ENCODE measurements at places on chromosomes 5 and 9. TPM values are rescaled to one million over a fixed set of nuclear protein-coding genes. Genes with fewer than 3 reads are reported as not detected.

The TRIM41 gene
- total RNA-seq, result 11.4 TPM

- H3K36me3 ChIP-seq, result no peaks in the 10 kb centered on the region
- no peak overlapping the region for H3K27ac ChIP-seq
- no peak for DNase-seq
- H3K4me1 ChIP-seq, result no peaks in the 10 kb centered on the region
- no peak overlapping the region for H3K4me3 ChIP-seq
- no peaks in the 10 kb centered on the region for H3K27me3 ChIP-seq
Measured at GRCh38 chr9:75591972-75592371, 298.5 kb upstream of the PCSK5 start.

The GLIPR2 gene
- total RNA-seq, result 6.3 TPM

- no peak overlapping the region for H3K27ac ChIP-seq
- no peak for DNase-seq
- H3K27me3 ChIP-seq, result no peaks in the 10 kb centered on the region
- H3K36me3 ChIP-seq, result no peaks in the 10 kb centered on the region
- H3K4me1 ChIP-seq, result no peaks in the 10 kb centered on the region
Measured at GRCh38 chr5:98065261-98065909, 708.1 kb upstream of the RGMB start.

DNA sequence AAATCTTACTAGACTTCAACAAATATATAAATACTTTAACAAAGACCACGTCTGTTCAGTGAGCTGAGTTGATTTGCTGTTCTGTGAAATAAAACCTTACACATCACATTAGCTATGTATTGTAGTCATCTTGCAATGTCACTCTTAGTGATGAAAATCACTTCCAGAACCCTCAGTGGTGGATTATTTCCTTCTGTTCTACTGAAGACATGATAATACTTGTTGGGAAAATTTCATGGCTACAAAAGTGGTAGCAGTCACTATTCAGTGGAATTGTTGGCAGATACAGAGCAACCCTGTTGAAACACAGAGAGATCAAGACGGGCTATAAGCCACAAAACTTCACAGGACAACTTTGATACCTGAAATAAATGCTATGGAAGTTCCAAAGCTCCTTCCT is 26.7 kb upstream of the FAM169A start:
- H3K27me3 ChIP-seq, result no peaks in the 10 kb centered on the region
- no peaks in the 10 kb centered on the region for H3K4me1 ChIP-seq
- no peaks in the 10 kb centered on the region for H3K36me3 ChIP-seq
- DNase-seq, result no peak
- no peak overlapping the region for H3K4me3 ChIP-seq

DNA sequence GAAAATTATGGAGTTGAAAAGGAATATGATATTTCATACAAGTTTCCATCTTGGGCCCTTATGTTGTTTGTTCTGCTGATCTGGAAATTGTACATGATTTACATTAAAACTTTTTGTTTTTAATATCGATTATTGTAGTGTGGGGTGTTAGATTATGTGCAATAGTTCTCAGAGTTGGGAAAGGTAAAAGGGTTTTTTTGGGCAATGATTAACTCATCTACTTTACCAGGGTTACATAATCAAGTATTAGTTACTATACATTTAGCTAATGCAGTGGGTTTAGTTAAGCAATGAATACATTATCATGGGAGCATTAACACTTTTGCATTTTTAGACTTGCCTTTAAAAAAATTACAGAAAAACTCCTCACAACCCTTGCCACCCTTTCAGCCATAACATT is 134.0 kb downstream of the ZSWIM6 start:
- no peak overlapping the region for H3K4me3 ChIP-seq
- DNase-seq, result no peak
- H3K27ac ChIP-seq, result no peak overlapping the region
- H3K4me1 ChIP-seq, result peaks cover 22% of the 10 kb centered on the region
- H3K36me3 ChIP-seq, result no peaks in the 10 kb centered on the region

The NEURL1B gene
- total RNA-seq, result 5.3 TPM

The TIMD4 gene
- not detected for total RNA-seq

GRCh38 chr5:124713595-124713994 is 32.8 kb downstream of the ZNF608 start:
- no peak overlapping the region for H3K27ac ChIP-seq
- H3K4me3 ChIP-seq, result no peak overlapping the region
- no peaks in the 10 kb centered on the region for H3K27me3 ChIP-seq
- no peak for DNase-seq
- H3K36me3 ChIP-seq, result no peaks in the 10 kb centered on the region
- peaks cover 15% of the 10 kb centered on the region for H3K4me1 ChIP-seq

- no peak for DNase-seq
- H3K36me3 ChIP-seq, result no peaks in the 10 kb centered on the region
- H3K4me1 ChIP-seq, result no peaks in the 10 kb centered on the region
- no peak overlapping the region for H3K27ac ChIP-seq
- H3K4me3 ChIP-seq, result no peak overlapping the region
- H3K27me3 ChIP-seq, result no peaks in the 10 kb centered on the region
Measured at GRCh38 chr5:138697720-138698360, 55.4 kb upstream of the CTNNA1 start.

DNA sequence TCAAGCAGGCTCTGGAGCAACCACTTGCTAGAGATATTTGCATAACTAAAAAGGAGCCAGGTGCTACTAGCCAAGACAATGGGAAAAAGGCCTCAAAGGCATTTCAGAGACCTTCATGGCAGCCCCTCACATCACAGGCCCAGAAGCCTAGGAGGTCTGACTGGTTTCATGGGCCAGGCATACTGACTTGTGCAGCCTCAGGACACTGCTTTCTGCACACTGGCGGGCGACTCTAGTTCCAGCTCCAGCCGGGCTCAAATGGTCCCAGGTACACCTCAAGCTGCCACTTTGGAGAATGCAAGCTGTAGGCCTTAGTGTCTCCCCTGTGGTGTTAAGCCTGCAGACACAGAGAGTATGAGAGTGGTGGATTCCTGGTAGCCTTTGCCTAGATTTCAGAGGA is 27.1 kb downstream of the COX7C start:
- no peak for DNase-seq
- H3K27me3 ChIP-seq, result no peaks in the 10 kb centered on the region
- no peak overlapping the region for H3K27ac ChIP-seq
- peaks cover 9% of the 10 kb centered on the region for H3K4me1 ChIP-seq

Measured in pancreas (tissue), 10 donors.